Mesenteric fat pad (tissue), 1 donor: ENCODE measurements at places on chromosomes 12 and 14. TPM values are rescaled to one million over a fixed set of nuclear protein-coding genes. Genes with fewer than 3 reads are reported as not detected.

DNA sequence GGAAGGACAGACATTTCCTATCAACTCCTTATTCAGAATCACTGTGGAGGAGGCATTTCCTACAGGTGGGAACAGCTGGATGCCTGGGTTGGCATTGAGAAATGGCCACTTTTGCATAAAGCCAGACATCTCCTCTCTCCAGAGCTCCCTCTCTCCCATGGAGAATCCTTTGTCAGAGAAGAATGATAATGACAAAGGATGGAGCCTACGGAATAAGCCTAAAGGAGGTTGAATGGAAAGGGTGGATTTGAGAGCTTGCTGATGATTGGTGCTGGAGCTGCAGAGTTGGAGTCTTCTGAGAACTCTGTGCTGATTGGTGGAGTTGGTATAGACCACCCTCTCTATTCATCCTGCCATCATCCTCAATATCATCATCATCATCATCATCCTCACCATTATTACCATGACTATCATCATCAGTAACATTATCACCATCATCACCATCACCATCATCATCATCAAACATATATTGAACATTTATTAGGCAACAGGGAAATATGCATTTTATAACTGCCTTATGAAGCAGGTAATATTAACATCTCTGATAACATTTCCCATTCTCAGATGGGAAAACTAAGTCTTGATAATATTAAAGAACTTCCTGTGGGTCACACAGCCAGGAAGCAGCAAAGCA lies 89.2 kb upstream of the HSPB8 start:
- no peak for DNase-seq

- peak; percentile 67 for DNase-seq
Measured at GRCh38 chr12:132124766-132125425, 19.2 kb downstream of the DDX51 start.

- DNase-seq: no peak
Measured at GRCh38 chr12:42180990-42181596, 36.4 kb upstream of the GXYLT1 start.

DNA sequence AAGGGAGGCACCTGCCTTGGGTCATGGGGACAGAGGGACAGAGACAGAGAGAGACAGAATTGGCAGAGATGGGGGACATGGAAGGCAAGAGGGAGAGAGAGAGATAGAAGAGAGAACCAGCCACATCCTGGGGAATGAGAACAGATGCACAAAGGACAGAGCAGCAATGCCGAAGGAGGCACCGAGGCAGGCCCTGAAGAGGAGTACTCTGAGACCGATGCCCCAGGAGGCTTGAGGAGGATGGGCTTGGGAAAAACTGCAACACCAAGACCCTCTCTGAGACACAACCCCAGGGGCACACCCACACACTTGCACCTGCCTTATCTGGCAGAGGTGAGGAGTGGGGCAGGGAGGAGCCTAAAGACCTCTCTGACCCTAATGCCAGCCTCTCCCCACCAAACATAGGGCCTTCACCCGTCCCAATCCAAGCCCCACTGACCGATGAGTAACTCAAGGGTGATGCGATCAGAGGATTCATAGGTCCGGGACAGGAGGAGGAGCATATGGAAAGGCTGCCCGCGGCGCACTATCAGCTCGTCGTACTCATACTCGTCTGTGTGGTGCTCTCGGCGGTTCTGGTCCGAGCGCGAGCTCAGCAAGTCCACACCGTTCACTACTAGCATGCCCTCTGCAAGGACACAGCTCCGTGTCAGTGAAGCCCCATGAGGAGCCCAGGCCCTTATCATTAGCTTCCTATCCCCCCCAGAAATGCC lies 1.6 kb downstream of the TGM1 start:
- DNase-seq: no peak

- no peak for DNase-seq
Measured at GRCh38 chr12:53935383-53936341, 3.0 kb upstream of the HOXC13 start.

Gene BDKRB2
- total RNA-seq: 11.4 TPM

Gene CEBPE
- not detected for total RNA-seq

Gene MYH6
- not detected for total RNA-seq

Gene ADCY4
- total RNA-seq: 59.6 TPM

Gene STYK1
- total RNA-seq: not detected

Gene A2M
- 996 TPM for total RNA-seq

Gene SPATA7
- total RNA-seq: 7.3 TPM

- no peak for DNase-seq
Measured at GRCh38 chr14:105818712-105819005, 292.3 kb downstream of the TMEM121 start.

GRCh38 chr12:120388691-120389481 lies 19.9 kb upstream of the MSI1 start:
- no peak for DNase-seq

- DNase-seq: no peak
Measured at GRCh38 chr14:35201066-35201465, 78.7 kb downstream of the PRORP start.

Gene LRRC43
- total RNA-seq: 1.1 TPM

GRCh38 chr12:93803424-93803807 lies 126.2 kb downstream of the CRADD start:
- DNase-seq: no peak

Gene RAD9B
- 0.90 TPM for total RNA-seq
